ENCODE measurements at places on chromosomes 1 and 21.

- DNase-seq: no peak
Observed at GRCh38 chr1:171716616-171717015, 25.2 kb downstream of the VAMP4 start.

DNA sequence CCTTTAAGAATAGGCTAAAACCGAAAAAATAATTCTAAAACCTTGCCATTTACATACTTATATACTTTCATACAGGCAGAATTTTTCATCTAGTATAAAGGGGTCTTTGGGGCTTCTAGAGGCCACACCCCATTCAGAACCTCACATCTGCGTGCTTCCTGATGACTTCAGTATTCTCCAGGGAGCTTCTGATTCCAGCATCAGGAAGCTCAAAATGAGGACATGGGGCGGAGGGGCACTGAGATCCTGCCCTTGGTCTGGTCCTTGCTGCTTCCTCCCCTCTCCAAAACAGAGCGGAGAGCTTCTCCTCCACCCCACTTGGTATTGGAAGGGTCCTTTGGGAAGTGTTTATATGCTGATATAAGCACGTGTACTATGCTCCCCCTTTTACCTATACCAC, 13.8 kb downstream of the PAX7 start:
- DNase-seq: no peak

DNA sequence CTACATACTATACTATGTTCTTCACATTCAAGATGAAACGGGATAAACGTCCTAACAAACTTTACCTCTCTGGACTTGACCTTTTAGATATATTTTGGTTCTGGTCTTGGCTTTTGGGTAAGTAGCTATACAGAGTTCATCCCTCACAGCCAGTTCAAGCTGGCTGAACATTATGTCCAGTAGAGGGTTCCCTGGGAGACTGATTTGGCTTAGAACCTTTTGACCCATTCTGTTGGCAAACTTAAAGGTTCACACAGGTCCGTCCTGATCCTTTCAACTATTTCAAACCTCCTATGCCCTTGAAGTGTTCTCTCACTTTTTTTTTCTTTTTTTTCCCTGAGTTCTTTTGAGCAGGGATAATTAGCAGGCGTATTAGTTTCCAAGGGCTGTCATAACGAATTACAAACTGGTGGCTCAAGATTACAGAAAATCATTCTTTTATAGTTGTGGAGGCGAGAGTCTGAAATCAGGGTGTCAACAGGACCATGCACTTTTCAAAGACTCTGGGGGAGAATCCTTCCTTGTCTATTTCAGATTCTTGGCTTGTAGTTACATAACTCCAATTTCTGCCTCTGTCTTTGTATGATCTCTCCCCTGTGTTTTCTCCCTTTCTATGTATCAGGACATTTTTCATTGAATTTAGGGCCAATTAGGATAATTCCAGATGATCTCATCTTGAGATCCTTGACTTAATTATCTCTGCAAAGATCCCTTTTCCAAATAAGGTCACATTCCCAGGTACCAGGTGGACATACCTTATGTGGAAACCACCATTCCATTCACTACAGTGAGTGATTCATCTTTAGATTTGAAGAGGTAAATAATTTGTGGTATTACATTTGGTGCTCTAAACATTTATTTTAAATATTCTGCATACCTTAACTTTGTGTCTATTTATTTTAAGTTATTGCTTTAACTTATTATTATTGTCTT, 257.4 kb upstream of the USP25 start:
- no peak for DNase-seq

GRCh38 chr21:45533846-45534635, 8.2 kb downstream of the SLC19A1 start:
- DNase-seq: no peak

- no peak for DNase-seq
Observed at GRCh38 chr1:223711173-223711572, 1.2 kb upstream of the CAPN2 start.

GRCh38 chr21:22804151-22804550, 1805.9 kb downstream of the NCAM2 start:
- DNase-seq: no peak

DNA sequence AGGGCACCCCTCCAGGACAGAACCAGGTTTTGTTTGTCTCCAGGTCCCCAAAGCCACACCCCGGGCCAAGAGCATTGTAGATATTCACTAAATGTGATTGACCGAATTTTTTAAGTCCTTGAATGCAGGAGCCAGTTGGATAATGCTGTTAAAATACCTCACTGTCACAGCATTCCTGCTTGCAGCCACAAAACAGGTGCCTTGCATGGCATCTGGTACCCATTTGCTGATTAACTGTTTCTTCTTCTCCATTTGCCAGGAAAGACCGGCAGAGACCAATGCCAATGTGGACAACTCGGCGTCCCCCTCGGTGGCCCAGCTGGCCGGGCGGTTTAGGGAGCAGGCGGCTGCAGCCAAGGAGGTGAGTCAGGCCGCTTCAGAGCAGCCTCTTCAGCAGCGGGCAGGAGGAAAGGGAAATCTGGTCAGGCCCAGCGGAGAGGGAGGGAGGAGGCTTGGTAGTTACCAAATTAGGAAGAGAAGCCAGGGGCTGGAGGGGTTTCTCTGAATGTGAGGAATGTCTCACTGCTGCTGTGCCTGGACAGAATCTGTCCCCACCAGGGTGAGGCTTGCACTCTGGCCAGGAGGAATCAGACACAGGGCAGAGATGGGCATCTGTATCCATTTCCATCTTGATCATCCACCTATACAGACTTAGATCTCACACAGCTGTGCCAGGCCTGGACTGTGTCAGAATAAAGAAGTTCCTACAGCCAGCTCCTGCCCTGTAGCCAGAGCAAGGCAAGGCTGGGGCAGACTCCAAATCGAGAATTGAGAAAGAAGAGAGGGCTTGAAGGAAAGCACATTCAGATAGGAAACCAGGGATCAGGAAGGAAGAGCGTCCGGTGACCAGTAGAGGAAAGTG, 37.9 kb upstream of the MPZL1 start:
- DNase-seq: no peak

DNA sequence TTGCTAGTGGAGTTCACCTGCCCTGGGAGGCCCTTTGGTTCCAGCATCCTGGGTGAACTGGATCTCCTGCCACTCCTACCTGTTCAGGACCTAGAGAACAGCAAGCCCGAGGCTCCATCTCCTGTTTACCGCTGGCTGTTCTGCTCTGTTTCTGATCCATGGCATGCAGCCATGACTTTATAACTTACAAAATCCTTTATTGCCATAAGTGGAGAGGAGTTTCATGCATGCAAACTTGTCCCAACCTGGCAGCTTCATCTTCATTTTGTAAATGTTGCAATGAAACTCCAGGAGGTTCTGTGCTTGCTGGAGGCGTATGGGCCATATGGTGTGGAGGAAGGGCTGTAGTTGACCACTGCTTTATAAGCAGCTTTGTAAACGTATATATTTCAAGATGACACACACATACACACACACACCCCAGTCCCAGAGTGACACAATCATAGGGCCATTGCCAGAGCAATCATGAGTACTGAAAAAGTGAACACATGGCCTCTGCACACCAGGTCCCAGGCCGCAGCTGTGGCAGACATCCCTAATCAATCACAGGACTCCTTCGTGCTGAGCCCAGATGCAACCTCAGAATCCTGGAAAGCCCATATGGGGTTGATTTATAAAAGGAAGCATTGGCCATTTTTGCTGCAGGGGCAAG, 69.0 kb downstream of the UBIAD1 start:
- DNase-seq: no peak

DNA sequence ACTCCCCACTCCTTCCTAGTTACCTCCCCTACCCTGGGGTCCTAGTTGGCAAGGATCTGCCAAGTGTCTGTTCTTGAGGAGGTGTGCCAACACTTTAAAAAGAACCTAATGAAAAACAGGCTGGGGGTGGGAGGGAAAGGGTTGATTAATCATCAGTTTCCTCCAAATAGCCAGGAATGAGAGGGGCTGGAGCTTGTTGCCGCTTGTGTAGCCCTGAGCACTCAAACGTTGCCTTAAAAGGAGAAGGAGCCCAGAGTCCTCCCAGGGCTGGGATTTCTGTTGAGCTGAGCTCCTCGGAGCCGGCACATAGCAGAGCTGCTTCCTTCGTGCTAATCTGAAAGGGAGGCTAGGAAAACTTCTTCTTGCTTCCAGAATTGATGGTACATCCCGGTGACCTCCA, 15.9 kb downstream of the SHISA4 start:
- DNase-seq: peak; percentile 67

DNA sequence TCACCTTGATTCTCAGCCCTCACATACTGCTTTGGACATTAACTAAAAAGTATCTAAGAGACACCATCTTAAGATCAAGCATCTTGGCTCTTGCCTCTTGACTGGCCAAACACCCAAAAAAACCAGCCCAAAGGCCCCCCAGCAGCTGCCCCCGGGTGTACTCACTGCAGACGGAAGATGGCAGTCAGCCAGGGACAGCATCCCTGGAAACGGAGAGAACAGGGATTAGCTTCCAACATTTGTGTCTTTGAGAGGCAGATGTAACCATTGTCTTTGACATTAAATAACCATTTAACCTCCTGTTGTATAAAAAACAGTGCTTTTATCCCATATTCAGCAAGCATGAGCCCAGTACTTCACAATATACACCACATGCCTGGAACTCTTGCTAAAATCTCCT, 11.3 kb downstream of the TMEM63A start:
- DNase-seq: no peak

DNA sequence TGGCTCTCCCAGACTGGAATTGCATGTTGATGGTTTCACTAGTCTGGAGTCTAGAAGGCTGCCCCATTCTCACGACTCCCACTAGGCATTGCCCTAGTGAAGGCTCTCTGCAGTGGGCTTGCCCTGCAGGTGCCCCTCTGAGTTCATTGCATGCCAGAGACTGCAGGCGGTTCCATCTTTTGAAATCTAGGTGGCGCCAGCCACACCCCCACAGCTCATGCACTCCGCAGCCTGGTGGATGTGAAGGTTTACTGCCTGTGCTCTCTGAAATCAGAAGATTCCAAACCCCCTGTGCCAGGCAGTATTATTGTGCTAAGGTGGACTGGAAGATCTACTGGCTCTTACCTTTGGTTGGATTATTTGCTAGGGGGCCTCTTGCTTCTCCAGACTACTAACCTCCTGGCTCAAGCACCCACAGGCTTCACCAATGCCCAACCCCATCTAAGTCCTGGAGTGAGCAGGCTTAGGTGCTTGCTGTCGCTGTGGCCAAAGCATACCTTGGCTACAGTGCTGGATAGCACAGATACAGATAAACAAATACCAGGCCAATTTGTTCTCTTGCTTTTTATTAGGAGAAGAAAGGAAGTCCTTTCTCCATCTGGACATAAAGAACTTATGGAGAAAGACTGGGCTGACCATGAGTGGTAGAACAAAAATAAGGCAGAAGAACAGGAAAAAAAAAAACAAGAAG, 83.5 kb upstream of the SIM2 start:
- no peak for DNase-seq

DNA sequence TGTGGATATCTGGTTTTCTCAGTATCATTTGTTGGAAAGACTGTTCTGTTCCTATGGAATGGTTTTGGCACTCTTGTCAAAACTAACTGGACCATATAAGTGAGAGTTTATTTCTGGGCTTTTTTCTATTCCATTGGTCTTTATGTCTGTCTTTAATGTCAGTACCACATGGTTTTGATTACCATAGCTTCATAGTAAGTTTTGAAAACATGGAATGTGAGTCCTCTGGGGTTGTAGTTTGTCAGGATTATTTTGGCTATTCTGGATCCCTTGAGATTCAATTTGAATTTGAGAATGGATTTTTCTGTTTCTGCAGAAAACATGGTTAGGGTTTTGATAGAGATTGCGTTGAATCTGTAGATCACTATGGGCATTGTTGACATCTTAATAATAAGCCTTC, 107.9 kb downstream of the ZFYVE9 start:
- no peak for DNase-seq

GRCh38 chr1:34625521-34626015, 129.3 kb upstream of the GJB5 start:
- DNase-seq: no peak

DNA sequence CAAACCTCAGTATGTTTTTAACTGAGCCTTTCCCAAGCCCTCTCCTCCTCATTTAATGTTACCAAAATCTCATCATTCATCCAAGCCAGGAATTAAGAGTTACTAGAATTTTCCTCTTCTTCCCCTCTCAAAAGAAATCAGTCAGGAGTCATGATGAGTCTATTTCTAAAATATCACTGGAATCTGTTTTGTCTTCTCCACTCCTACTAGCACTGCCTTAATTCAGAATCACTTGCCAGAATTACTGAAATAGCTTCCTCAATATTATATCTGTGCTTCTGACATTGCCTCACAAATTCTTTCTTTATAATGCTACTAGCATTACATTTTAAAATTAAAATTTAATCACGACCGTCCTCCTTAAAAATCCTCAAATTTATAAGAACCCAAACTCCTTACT, 106.1 kb downstream of the PTGER3 start:
- no peak for DNase-seq

GRCh38 chr1:30982937-30983336, 74.4 kb upstream of the SDC3 start:
- no peak for DNase-seq

- DNase-seq: no peak
Observed at GRCh38 chr1:224505454-224506093, 71.0 kb upstream of the WDR26 start.
